Omental fat pad (tissue), 4 donors: ENCODE measurements at places on chromosomes 7 and 10.

GRCh38 chr7:26629696-26630095 is 234.7 kb downstream of the SKAP2 start:
- no peak for DNase-seq

GRCh38 chr7:112594397-112594796 is 113.6 kb downstream of the LSMEM1 start:
- no peak for DNase-seq

GRCh38 chr10:35194906-35195305 is 68.3 kb downstream of the CREM start:
- DNase-seq: no peak

DNA sequence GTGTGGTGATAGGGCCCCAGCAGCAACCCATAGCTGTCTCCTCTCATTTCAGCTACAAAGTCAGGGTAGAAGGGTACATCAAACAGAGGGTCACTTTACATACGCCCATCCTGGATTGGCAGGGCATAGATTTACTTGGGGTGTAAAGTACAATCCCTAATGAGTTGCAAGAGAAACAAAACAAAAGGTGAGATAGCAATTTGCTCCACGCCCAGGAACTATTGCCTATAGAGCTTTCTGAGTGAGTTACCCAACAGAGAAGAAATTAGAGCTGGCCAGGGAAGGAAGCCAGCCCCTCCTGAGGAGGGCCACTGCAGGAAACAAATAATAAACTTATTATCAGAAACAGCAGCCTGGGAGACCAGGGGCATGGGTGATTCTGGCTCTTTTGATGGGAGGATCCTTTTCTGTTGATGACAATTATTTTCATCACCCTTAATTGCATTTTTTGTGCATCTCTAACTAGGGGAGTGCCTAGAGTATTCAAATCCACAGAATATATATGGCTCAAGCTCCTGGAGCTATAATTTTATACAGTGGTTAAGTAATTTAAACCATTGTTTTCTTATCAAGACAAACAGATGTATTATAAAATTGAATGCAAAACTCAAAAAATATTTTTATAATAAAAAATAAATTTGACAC is 47.4 kb downstream of the SLC26A5 start:
- no peak for DNase-seq

DNA sequence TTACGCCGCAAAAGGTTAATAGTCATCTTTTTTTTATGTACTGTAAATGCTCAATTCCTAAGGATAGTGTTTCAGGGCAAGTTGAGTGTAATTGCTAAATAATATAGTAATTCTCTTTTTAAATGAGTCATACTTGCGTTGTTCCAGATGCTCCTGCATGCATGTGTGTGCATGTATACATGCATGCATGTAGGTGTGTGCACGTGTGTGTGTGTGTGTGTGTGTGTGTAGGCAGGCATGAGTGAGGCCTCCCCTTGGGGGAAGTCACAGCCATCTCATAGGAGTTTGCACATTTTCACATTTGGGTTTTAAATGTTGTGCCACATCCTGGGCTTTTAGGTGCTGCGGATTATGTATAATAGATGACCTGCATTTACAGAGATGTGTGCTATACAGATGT is 1095.8 kb downstream of the KCNMA1 start:
- DNase-seq: no peak

- no peak for DNase-seq
Measured at GRCh38 chr7:122528879-122529481, 169.9 kb downstream of the RNF133 start.

- no peak for DNase-seq
Measured at GRCh38 chr10:20624642-20625041, 272.5 kb downstream of the NEBL start.

DNA sequence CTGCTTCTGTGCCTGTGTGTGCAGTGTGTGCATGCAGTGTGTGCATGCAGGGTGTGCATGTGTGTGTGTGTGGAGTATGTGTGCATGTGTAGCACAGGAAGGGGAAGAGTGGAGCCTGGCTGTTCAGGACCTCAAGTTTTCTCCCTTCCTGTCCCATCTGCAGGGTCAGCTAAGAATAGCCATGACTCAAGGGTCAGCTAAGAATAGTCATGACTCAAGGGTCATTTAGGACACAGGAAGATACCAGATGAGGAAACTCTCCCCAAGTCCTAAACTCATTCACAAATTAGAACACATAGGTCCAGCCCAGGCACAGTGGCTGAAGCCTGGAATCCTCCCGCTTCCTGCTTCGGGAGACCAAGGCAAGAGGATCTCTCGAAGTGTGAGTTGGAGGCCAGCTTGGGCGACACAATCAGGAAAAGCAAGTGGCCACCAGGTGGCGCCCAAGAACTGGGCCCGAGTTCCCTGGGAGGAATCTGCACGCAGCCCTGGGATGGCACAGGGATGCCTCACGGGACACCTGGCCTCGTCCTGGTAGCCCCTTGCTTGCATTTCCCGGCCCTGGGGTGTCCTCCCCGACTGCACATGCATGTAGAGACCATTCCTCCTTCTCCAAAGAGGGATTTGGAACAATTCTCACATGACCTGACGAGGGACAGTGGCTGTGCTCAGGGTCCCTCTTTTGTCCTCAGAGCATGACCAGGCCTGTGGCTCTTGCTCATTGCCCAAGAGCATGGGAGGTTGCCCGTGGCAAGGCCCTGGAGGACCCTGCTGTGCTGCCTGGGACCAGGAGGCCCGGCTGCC is 21.4 kb upstream of the VOPP1 start:
- peak; percentile 50 for DNase-seq

GRCh38 chr10:100927266-100927665 is 14.5 kb downstream of the SLF2 start:
- no peak for DNase-seq

GRCh38 chr7:121574109-121574508 is 178.0 kb upstream of the FAM3C start:
- DNase-seq: no peak

DNA sequence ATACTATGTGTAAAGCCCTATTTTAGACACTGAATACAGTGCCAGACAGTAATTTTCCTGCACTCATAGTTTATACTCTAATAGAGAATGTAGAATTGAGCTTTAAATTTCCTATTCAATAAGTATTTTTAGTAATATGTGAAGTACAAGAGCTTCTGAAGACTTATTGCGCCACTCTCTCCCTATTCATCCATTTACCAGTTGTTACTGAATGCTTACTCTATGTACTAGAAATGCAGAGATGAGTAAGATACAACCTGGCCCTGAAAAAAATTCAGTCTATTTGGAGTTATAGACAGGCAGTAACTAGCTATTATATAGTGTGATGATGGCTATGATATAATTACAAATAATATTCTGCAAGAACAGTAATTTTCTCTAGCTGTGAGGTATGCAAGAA is 98.8 kb downstream of the ADK start:
- no peak for DNase-seq

DNA sequence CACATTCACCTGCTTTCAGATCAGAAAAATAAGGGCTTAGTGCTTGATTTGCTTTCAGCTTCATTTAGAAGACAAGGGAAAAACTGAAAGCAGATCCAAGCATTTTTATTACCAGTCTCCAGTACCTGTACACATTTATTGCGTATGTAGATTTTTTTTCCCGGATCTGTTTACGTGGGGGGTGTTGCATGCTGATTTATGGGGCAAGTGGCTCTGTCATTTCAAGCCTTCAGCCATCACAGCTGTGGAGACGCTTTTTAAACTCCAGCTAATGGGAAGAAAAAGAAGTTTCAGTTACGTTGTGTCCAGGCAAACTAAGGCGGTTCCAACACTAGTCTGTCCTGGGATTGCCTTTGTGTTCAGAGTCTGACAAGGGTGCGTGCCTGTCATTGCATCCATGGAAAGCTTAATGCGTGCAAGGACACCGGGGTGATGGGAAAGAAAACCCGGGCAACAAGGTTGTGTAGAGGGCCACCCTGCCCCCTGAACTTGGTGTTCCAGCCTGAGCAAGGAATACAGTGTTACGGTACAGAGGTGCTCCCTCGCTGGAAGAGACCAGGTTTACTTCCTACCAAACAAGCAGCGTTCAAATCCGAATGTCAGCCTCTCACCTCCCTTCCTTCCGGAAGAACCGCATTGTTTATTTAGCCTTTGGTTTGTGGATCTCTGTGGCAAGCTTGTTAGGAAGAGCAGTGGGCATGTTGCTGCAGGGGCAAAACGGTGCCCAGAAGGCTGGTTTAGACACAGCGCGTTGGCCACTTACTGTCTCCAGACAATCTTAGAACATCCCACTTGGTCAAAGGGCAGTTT is 128.2 kb downstream of the FGFR2 start:
- no peak for DNase-seq

GRCh38 chr7:69994886-69995542 is 396.7 kb downstream of the AUTS2 start:
- no peak for DNase-seq

DNA sequence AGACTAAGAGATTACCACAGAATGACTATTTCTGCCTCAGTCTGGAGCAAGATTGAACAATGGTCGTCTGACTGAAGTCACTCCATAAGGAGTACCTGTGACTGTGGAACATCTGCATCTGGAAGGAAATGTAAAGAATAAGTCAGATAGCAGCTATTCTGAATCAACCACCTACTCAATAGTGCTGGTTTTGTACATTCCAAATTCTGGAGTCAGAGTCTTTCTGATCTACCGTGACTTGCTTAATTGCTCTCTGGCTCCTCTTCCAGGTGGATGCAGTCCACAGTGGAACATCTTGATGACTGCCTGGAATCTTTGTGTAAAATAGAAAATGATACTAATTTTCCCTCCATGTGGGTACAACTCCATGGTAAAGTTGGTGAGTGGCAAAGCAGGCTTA is 156.3 kb upstream of the SEMA3C start:
- DNase-seq: no peak

GRCh38 chr7:41582116-41582515 is 120.8 kb downstream of the INHBA start:
- DNase-seq: no peak

- no peak for DNase-seq
Measured at GRCh38 chr10:70910486-70911341, 22.3 kb upstream of the PCBD1 start.

DNA sequence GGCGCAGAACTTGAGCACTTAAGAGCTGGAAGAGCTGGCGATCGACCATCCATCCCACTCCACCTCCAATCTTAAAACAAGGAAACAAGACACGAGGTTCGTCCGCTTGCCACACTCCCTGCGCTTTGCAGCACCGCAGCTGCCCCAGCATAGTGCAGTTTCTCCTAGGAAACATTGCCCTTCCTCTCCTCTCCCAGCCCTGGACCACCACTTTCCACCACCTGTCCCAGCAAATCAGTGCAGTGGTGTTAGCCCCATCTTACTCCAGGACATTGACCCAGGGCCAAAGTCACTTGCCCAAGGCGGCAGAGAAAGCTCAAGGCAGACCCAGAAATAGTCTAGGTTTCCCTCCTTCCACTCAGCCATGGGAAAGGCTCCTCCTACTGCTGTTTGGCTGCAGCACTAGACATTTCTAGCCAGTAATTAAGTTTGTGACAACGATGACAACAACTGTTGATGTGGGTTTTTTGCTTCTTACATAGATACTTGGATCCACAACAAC is 1.5 kb upstream of the PARD3 start:
- DNase-seq: no peak

DNA sequence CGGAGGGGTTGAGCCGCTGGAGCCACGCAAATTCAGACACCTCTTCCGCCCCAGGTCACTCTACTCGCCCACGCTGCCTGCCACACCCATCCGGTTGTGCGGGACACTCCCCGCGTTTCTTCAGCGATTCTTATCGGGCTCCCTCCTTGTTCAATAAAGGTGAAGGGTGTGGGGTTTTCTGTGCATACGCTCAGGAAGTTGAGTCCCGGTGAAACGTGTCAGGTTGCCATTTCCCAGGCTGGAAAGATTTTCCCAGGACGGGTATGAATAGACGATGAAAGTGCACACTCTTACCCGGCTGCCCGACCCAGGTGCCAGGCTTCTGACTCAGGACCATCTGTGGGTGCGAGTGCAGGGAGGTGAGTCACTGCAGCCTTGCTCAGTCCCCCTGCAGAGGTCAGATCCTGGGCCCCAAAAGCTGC is 22.0 kb downstream of the KLF6 start:
- DNase-seq: no peak

DNA sequence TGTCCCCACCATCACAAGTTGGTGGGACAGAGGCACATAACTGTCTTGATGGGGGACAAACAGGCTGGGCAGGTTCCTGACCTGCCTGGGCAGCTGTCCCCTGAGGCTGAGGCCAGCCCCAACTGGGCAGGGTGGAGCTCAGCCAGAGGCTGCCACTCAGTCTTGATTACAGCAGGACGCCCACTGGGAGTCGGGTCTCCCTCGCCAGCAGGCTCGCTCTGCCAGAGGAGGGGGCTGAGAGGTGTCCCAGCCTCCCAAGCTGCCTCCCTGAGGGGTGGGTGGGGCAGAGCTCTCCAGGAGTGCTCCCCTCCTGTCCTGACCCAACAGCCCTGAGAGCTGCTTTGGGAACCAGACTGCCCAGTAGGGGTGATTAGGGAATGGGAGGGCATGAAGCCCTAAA is 1.8 kb upstream of the CAMK2G start:
- no peak for DNase-seq

GRCh38 chr10:66782776-66783175 is 143.1 kb upstream of the LRRTM3 start:
- DNase-seq: no peak
